ENCODE measurements at places on chromosomes 12 and 14. TPM values are rescaled to one million over a fixed set of nuclear protein-coding genes. Genes with fewer than 3 reads are reported as not detected.

Gene IKBIP
- total RNA-seq: 25.3 TPM

Gene ZBTB1
- total RNA-seq: 18.9 TPM

Gene SPTB
- total RNA-seq: 1.9 TPM

Gene KLHL33
- 0.05 TPM for total RNA-seq

Gene ABCB9
- total RNA-seq: 39.8 TPM

Gene CLEC9A
- not detected for total RNA-seq

Gene KCNK13
- total RNA-seq: not detected

Gene PLA2G1B
- total RNA-seq: not detected
